Stimulated activated CD4-positive, alpha-beta T cell treated with anti-CD3 and anti-CD28 coated beads, Interleukin-1b, Interleukin-23, amount 100 ng/mL, for 48 hours (primary cell): ENCODE measurements at places on chromosomes 3 and 15.

DNA sequence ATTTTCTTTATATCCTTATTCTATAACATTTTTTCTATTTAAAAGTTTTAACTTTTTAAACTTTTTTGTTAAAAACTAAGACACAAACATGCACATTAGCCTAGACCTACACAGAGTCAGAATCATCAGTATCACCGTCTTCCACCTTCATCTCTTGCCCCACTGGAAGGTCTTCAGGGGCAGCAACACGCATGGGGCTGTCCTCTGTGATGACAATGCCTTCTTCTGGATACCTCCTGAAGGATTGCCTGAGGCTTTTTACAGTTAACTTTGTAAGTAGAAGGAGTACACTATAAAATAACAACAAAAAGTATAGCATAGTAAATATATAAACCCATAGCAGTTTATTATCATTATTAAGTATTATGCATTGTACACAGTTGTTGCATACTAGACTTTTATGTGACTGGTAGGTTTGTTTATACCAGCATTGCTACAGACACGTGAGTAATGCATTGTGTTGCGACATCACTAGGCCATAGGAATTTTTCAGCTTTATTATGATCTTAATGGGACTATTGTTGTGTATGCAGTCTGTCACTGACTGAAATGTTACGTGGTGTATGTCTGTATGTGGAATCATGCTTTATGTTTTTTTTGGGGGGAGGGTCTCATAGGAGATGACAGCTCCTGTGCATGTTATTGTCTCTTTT lies 18.2 kb downstream of the ATP1B3 start:
- DNase-seq, result no peak

DNA sequence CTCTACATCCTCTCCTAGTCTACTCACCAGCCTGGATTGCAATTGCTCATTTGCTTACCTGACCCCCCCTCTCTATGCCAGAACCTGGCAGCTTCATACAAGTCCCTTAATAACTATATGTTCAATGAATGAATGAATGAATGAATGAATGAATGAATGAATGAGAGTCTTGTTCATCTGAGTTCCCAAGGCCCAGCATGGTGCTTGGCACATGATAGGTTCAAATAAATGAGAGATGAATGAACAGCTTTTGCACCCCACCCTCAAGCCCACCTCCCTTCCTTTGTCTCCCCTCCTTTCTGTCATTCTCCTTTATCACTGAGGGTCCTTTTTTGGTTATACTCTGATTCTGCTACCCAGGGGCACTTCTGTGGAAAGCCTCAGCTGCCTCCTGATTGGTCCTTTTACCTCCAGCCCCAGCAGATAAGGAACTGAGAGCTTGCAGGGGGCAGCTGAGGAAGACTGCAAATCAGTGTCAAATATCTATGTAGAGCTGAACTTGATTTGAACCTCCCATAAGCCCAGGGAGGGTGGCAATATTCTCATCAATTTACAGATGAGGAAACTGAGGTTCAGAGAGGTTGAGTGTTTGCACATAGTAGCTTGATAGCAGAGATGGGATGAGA lies 54.1 kb upstream of the CHRNB4 start:
- no peak for DNase-seq

DNA sequence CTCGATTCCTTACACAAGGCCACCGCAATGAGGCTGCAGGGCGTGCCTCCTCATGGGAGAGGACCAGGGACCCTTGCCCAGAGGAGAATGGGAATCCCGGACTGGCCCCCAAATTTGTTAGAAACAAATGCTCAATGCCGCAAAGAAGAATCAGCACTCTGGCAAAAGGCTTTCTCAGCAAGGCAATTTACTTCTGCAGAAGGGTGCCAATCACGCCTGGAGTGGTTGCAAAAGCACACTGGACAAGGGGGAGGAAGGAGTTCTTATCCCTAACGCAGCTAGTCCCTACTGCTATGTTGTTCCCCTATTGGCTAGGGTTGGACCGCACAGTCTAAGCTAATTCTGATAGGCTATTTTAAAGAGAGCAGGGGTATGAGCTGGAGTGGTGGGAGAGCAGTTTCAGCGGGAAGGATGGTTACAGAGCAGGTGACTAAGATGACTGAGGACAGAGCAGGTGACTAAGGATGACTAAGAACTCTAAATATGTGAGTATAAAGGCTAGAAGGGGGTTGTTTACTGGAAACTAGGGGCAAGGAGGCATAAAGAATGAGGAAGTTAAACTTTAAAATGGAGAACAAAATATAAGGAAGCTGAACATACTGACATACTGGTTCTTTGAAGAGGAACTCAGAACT lies 48.5 kb downstream of the KATNBL1 start:
- DNase-seq, result no peak

DNA sequence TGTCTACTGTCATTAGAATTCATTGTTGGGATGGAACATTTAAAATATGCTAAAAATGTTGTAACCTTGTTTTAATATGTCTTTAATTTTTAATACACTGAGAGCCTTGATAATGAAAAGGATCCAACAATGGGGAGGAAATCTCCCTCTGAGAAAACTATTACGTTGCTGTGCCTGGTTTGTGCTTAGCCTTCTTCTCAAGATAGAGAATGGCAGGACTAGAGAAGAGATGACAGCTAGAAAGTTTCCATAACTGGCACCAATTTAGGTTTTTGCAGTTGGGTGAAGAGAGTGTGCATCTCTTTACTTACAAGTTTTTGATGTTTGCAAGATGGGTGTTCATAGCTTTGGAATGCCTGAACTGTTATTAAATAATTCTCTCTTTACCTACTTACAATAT lies 42.6 kb upstream of the NANOGP8 start:
- DNase-seq, result no peak

DNA sequence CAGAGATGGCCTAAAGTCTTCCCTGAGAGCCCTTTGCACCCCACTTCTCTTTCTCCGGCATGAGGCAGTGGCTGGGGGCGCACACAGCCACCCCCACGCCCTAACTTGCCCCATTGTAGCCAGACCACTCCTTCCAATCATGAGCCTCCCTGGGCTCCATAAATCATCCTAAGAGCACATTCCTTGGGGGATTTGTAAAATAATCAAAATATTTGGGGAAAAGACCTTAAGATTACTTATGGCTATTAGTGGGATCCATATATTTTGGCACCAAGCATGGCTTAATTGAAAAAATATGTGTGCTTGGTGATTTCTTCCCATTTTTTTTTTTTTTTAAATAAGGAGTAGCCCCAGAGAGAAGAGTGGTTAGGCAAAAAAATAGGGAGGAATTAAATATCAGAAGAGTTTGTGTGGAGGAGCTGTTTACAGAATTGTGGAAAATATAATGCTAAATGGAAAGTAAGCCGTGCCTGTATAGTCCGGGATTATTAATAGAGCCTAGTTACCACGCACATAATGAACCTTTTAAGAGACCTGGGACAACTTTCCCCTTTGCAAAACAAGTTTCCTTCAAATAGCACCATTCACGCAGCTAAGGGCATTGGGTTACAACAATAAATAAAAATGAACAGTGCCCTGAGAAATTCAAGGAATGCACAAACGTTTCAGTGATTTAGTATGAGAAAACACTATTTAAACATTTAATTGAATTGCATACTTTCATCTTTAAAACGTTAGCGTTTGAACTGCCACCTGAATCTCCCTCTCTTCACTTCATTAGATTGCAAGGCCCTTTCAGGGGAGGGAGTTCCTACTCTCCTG lies 46.1 kb downstream of the SMAD6 start:
- DNase-seq, result no peak

- no peak for DNase-seq
These were observed 19.5 kb downstream of the PHC3 start for GRCh38 chr3:170162052-170162451.

- DNase-seq, result no peak
These were observed 182.9 kb upstream of the RORA start for GRCh38 chr15:61411902-61412510.
